ENCODE measurements at places on chromosomes 12 and 14.

GRCh38 chr12:39327965-39328364 lies 115.0 kb downstream of the KIF21A start:
- DNase-seq = no peak

DNA sequence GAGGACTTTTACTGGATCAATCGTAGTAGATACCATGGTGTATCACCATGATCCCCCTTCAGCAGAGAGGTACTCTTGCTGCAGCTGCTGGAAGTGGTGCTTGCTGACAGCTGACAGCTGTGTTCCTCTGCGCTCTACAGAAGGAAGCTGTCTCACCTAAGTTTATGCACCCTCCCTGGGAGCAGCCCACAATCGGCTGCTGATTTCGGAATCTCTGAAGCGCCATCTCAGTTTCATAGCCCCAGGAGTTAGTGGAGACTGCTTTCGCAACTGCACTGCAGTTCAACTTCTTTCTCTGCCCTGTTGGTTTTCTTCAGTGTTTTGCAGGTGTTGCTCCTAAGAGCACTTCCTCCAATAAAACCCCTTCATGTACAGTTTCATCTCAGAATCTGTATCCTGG lies 237.9 kb downstream of the PAWR start:
- DNase-seq = no peak

DNA sequence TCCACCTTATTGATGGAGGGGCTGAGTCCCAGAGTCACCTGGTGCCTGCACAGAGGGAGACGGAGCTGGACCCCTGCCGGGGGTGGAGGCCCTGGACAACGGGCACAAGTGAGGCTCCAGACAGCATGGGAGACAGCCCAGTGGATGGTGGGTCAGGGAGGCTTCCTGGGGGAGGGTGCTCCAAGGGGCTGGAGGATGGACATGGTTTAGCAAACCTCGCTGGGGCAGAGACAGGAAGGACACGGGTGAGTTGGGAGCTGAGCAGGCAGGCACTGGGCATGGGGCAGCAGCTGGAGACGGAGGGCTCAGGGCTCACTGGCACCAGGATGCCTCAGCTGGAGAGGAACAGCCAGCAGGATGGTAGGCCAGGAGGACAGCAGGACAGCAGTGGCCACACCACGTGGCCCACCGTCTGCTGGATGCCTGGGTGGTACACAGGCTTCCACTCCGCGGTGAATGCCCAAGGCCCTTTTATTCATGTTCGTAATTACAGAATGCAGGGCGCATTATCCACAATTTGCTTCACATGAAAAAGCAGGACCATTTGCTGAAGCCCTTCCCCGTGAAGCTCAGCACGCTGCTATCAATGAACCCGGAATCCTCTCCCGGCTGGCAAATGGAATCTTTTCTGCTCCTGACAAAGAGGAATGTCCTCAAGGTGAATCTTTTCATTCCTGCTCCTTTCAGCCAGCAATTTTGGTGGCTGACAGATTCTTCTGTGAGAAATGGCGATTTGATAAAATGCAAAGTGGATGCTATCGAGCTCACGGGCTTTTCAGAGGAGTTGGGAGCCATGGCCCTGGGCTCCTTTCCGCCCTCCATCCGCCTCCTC lies 138.1 kb upstream of the C14orf180 start:
- DNase-seq = no peak

DNA sequence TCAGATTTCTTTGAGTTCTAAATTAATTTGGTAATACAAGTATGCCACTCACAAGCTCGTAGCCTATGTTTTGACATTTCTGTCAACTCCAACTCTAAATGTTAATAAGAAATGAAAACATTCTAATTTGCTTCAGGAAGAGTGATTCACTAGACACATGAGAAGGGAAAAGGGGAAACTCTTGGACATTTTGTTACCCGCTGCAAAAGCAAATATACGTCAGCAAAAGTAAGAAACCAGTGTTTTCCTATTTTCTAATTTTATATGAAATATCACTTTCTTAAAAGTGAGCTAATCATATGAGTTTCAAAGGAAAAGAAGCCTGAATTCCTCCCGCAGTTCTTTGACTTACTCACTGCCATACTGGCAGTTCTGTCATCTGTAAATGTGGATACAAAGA lies 162.3 kb downstream of the GRIP1 start:
- no peak for DNase-seq

DNA sequence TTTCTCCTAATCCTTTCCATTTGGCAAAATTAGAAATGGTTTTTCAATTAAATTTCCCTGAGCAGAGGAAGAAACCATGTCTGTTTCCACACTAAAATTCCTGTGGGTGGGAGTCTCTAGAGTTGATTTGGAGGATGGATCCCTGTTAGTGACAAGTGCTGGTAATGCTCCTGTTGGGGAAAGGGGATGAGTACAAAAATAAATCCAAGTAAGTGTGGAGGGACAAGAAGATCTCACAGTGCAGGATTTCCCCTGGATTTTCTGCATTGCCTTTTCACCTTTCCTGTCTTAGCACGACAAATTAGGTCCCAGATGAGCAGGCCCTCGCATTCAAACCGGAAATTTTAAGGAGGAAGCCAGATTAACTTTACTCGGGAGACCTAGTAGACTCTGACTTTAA lies 107.5 kb downstream of the DAD1 start:
- DNase-seq = no peak

DNA sequence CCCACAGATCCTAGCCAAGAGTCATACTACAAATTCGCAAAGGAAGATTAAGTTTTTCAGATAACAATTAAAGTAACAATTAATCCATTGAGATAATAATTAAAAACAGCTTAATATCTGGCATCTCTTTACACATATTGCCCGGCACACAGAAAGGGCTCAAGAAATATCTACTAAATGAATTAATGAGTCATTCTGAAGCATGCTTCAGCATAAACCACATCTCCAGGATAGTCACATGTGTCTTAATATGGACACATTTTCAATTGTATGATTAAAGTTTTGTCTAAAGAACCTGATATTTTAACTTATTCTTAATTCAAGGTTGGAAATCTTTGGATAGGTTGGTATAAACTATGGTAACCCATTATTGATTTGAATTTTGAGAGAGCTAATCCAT lies 9.6 kb downstream of the ITPR2 start:
- DNase-seq = no peak

DNA sequence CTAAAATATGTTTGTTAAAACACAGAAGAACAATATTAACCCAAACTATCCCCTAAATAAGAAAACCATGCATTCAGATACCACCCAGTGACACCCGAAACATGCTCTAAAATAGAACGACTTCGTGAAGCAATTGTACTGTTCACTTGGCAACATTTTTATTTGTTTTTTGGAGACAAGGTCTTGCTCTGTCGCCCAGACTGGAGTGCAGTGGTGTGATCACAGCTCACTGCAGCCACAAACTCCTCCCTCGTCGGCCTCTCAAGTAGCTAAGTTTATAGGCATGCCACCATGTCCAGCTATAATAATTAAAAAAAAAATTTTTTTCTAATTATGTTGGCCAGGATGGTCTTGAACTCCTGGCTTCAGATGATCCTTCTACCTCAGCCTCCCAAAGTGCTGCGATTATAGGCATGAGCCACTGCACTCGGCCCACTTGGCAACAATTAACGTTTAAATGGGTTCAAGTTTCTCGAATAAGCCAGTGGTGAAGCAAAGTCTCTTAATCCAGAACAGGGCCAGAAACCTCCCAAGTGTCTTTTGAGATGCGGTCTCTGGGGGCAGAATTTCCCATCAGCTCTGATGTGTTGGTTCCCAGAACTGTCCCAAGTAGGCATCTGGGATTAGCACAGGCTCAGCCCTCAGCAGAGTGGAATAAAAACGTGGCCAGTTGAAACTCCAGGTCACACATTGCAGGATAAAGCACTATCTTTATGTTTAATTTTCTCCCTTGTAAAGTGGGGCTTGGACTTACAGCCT lies 74.5 kb downstream of the TMCC3 start:
- DNase-seq = no peak

All from CD8-positive, alpha-beta memory T cell (primary cell).